ENCODE measurements at places on chromosomes 1 and 21.

DNA sequence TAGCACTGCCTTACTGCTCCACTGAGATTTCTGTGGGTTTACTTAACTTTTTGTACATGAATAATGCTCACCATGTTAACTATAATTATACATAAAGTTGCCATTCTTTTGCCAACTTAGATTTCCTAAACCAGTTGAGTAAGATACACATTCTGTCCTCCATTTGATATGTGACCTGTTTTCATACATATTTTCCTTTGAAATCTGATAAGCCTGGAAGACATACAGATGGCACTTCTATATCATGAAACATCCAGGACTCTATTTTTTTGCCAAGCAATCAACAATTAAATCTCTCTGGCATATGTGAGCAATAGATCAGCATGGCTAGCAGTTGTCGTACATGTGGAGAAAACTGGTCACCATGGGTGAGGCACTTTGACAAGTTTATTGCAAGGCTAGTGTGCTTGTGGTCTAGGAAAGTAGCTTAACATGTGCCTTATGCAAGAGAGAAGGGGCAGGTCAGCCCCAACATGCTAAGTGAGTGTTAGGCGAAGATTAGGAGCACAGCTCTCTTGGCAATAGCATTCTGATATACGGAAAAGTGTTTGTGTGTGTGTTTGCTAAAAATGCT, 14.2 kb downstream of the PRRX1 start:
- peak; percentile 46 for DNase-seq

- no peak for DNase-seq
These were observed 32.2 kb upstream of the IFNAR2 start for GRCh38 chr21:33197496-33197895.

GRCh38 chr1:182784556-182785171, 4.9 kb upstream of the NPL start:
- peak; percentile 46 for DNase-seq

GRCh38 chr1:183194527-183195141, 8.6 kb downstream of the LAMC2 start:
- no peak for DNase-seq

GRCh38 chr1:202086579-202087350, 36.0 kb upstream of the GPR37L1 start:
- no peak for DNase-seq

- DNase-seq, result no peak
These were observed 426.1 kb downstream of the NUF2 start for GRCh38 chr1:163747855-163748254.

GRCh38 chr1:68228851-68229250, 3.5 kb downstream of the WLS start:
- no peak for DNase-seq

DNA sequence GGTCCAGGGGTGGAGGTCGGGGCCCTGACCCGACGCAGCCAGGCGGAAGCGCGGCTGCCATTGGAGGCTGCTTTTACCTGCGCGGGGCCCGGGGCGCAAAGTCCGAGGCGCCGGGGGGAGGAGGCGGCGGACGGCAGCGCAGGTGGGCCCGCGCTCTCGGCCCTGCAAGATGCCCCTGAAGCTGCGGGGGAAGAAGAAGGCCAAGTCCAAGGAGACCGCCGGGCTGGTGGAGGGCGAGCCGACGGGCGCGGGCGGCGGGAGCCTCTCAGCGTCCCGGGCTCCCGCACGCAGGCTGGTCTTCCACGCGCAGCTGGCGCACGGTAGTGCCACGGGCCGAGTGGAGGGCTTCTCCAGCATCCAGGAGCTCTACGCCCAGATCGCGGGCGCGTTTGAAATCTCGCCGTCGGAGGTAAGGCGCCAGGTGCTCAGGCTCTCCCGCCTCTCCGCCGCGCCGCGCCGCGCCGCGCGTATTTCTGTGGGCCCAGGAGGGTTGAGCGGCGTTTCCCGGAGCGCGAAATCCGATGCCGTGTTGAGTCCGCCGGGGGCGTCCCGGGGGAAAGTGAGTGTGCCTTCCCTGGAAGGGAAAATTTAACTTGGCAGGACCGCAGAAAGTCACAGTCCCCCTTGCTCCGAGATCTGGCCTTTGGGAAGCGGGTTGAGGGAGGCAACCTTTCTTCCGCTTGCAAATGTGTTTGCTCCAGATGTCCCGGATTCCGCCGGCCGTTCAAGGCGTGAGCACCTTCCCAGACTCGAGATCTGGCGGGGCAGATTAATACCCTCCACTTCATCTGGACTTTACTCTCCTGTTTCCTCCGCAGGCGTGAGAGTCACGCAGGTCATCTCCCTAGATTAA, at the start of gene GIPC2:
Gene GIPC2 (plus strand): TSS at position 41 of the 853 bp plus-strand sequence. CDS start 129 bp downstream, at position 170.
- peak; percentile 21 for DNase-seq

DNA sequence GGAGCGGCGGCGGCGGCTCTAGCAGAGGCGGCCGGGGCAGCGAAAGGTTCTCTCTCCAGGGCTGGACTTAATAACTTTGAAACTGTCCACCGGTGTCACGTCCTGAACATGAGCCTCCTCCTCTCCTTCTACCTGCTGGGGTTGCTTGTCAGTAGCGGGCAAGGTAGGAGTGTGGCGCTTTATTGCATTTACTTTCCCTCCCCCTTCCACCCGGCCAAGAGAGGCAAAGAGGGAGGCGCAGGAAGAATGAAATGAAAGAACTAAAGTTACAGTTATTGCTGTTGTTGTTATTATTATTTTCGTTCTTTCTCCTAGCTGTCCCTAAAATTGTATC, 214 bp downstream of the NCAM2 start:
- no peak for DNase-seq

GRCh38 chr1:155051777-155052398, 772 bp downstream of the ADAM15 start:
- DNase-seq, result peak; percentile 44

DNA sequence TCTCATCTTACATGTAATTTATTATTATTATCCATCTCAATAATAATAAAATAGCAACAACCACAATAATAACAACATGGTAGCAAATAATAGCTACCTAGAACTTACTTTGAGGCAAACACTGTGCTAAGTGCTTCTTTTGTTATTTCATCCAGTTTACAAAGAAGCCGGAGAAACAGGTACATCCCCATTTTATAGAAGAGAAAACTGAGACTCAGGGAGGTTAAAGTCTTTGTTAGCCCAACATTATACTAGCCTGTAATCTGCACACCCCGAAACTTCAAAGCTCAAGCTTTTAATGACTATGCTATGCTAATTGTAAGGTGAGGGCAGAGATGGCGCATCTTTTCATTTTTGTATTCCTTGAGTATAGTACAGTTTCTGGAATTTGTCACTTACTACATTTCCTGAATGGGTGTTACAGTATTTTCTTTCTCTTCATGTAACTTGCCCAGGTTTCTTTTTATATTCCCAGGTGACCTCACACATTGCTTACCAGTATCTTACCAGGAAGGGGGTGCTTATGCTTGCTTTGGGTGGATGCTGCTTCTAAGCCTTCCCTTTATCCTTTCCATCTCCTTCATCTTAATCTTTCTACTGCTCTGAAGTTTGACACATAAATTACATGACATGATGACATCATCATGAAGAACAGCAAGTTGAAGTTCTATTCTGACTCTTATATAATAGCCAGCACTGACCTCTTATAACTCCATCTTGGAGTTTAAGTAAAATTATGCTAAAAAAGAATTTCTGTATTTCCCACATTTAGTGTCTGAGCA, 8.3 kb downstream of the GCLM start:
- DNase-seq, result no peak

GRCh38 chr1:43324810-43325209, 12.8 kb upstream of the MPL start:
- no peak for DNase-seq

DNA sequence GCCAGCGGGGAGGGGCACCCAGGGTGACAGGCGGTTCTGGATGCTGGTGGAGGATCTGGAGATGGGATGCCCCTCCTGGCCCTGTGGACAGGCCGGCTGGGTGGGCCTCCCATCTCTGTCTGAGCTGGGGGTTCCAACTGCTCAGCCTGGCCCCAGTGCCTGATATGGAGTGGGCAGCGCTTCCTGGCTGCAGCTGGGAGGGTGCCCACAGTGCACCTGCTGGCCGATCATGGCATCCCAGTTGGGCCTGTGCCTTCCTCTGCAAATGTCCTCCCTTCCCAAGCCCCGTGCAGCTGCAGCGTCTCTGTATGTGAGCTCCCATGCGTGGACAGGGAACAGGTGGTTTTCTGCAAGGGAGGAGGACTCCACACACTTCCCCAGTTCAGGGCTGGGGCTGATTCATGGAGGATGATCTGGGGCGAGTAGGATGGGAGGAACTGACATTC, 2.1 kb downstream of the PFKL start:
- DNase-seq, result no peak

GRCh38 chr1:67723620-67724019, 38.6 kb downstream of the GADD45A start:
- DNase-seq, result peak; percentile 32

DNA sequence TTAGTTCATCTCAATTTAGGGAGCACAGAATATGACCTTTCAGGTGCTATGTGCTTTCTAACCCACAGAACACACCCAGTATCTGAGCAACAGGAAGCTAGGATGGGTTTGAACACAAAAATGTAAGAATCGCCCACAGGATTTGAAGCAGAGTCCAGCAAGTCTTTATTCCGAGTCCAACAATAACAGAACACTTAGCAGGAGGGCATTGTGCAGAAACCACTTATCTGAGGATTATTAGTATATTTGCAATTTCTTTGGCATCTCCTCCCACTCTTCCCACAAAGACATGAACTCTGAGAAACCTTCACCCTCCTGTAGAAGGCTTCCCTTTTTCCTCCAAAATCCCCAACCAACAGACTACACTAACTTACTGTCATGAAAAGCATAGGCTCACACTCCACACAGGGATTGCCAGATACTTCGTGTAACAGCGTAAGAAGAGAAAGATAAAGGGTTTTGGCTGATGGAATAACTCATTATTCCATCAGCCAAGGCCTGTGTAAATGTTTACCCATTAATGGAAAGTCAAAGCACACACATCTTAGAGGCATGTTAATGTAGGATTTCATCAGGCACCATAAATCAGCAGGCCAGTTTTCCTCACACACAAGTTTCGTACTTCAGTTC, 16.1 kb downstream of the SIPA1L2 start:
- no peak for DNase-seq

DNA sequence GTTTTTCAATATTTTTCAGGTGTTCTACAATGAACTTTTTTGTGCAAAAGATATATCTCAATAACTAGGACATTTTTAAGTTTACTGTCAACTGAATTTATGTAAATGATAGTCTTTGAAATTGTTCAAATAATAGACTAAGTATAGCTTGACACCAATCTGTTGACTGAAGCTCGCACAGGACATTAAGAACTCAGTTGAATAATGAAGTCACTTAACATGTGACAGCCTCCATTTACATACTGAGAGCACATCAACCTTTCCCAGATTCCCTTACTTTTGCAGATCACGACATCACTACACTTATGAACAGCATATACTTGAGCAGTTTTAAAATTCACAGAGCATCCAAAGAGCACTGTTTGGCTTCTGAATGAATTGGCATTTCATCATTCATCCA, 268.2 kb downstream of the LRRC7 start:
- no peak for DNase-seq

GRCh38 chr1:21815724-21816321, 3.8 kb downstream of the LDLRAD2 start:
- DNase-seq, result no peak

GRCh38 chr1:25673962-25674806, 57.6 kb downstream of the MAN1C1 start:
- no peak for DNase-seq

GRCh38 chr21:39632796-39633442, 20.2 kb downstream of the B3GALT5 start:
- peak; percentile 48 for DNase-seq

GRCh38 chr1:47968556-47968888, 28.7 kb downstream of the TRABD2B start:
- no peak for DNase-seq

DNA sequence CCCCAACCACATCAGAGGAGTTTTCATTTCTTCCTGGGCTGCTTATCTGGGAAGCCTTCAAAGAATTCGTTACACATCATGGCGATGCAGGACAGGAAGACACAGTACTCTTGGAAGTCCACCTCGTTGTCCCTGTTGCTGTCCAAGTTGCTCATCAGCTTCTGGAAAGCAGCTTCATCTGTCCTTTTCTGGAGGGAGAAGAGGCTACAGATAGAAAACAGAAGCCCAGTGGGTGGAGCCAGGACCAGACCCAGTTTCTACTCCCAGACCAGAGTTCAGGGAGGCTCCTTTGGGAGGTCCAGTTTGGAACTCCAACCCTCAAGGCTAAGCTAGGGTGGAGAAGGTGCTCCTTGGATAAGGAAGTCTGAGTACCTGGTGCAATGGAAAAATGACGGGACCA, 1.9 kb downstream of the S100A4 start:
- DNase-seq, result no peak

DNA sequence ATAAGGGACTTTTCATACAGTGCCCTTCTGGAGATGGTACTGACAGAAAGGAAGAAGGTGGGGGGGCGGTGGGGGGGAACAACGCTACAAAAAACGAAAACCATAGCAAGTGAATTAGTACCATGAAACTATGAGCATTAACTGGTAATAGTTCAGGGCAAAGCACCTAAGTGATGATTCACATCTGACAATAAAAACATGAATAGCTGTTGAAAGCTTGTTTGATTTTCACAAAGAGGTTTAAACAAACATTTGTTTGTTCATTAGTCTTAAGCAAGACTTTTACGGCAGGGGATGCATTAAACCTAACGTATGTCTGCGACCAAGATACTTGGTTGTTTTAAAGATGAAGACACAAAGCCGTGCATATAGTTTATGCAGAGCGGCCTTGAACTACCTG, 177.5 kb downstream of the LMO4 start:
- DNase-seq, result no peak

GRCh38 chr21:43864313-43864961, 586 bp upstream of the AGPAT3 start:
- DNase-seq, result peak; percentile 18

GRCh38 chr1:175540896-175541645, 202.3 kb downstream of the TNR start:
- DNase-seq, result no peak

- DNase-seq, result no peak
These were observed 50.6 kb downstream of the BEND5 start for GRCh38 chr1:48726139-48726538.

DNA sequence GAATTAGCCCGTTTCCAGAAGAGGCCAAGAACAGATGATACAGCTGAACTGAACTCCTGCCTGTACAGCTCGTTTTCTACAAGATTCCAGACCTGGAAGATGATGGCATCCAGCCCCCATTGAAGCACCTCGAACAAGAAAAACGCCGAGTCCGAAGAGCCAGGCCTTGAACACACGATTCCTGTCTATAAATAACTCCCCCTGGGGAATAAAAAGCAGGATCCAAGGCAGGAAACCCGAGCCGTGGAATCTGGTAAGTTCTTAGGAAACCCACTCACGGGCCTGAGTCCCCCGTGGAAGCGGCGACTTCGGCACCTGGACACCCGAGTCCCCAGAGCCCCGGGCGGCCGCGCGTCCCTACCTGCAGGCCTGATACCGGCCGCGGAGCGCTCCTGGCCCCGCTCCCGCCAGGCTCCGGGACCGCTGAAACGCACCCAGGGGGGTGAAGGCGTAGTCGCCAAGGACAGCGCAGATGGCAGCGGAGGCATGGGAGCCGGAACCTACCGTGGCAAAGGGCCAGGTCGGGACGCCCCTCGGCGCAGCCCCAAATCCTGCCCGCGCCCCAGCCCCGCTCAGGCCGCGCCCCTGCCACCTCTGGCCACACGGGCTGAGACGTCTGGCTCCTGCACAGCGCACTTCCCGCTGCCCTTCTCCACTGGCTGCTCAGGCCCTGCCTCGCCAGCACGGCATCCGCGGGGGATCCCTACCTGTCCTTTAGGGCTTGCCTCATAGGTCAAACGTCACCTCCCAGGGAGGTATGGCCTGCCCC, 14.0 kb upstream of the HLCS start:
- DNase-seq, result peak; percentile 6
